Body of pancreas (tissue), 4 donors: ENCODE measurements at places on chromosomes 6 and 20. TPM values are rescaled to one million over a fixed set of nuclear protein-coding genes. Genes with fewer than 3 reads are reported as not detected.

GRCh38 chr20:53767206-53767930 is 173.7 kb upstream of the ZNF217 start:
- no peaks in the 10 kb centered on the region for H3K36me3 ChIP-seq
- peaks cover 24% of the 10 kb centered on the region for H3K4me1 ChIP-seq
- no peak overlapping the region for H3K4me3 ChIP-seq
- no peaks in the 10 kb centered on the region for H3K27me3 ChIP-seq

- no peaks in the 10 kb centered on the region for H3K36me3 ChIP-seq
- DNase-seq: no peak
- no peak overlapping the region for H3K27ac ChIP-seq
- H3K4me3 ChIP-seq: no peak overlapping the region
- H3K27me3 ChIP-seq: no peaks in the 10 kb centered on the region
- H3K4me1 ChIP-seq: no peaks in the 10 kb centered on the region
These were observed 62.0 kb downstream of the ZFP64 start for GRCh38 chr20:52129611-52130010.

- no peak overlapping the region for H3K4me3 ChIP-seq
- no peaks in the 10 kb centered on the region for H3K36me3 ChIP-seq
- H3K27me3 ChIP-seq: no peaks in the 10 kb centered on the region
- H3K27ac ChIP-seq: no peak overlapping the region
- H3K4me1 ChIP-seq: peaks cover 18% of the 10 kb centered on the region
These were observed 40.8 kb downstream of the IYD start for GRCh38 chr6:150409576-150410066.

GRCh38 chr20:34948030-34948429 is 7.6 kb downstream of the GSS start:
- no peak overlapping the region for H3K4me3 ChIP-seq
- no peak for DNase-seq
- H3K4me1 ChIP-seq: no peaks in the 10 kb centered on the region
- no peaks in the 10 kb centered on the region for H3K36me3 ChIP-seq
- no peak overlapping the region for H3K27ac ChIP-seq
- H3K27me3 ChIP-seq: no peaks in the 10 kb centered on the region

DNA sequence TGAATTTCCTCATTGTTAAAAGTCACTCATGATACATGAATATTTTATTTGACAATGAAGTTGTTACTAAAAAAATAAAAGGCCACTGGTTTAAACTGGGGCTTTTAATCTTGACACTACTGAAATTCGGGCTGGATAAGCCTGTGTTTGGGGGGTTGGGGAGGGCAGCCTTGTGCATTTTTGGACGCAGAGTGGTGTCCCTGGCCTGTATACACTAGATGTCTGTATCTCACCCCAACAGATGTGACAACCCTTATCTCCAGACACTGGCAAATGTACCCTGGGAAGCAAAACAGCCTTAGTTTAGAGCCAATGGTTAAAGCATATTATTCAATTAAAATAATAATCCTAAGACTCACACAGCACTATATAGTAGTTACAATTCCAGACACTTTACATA is 24.8 kb downstream of the MAN1A1 start:
- no peaks in the 10 kb centered on the region for H3K36me3 ChIP-seq
- no peak overlapping the region for H3K27ac ChIP-seq
- no peak overlapping the region for H3K4me3 ChIP-seq
- DNase-seq: no peak
- H3K27me3 ChIP-seq: no peaks in the 10 kb centered on the region
- H3K4me1 ChIP-seq: peaks cover 47% of the 10 kb centered on the region

GRCh38 chr20:50111120-50111828 is 1.7 kb downstream of the UBE2V1 start:
- no peak overlapping the region for H3K4me3 ChIP-seq
- H3K36me3 ChIP-seq: no peaks in the 10 kb centered on the region
- H3K27ac ChIP-seq: peak overlapping the region; percentile 76
- H3K4me1 ChIP-seq: peaks cover 75% of the 10 kb centered on the region
- DNase-seq: peak; percentile 36

GRCh38 chr6:106056060-106056745 is 29.9 kb upstream of the PRDM1 start:
- H3K4me1 ChIP-seq: peaks cover 15% of the 10 kb centered on the region
- H3K36me3 ChIP-seq: no peaks in the 10 kb centered on the region
- H3K27ac ChIP-seq: no peak overlapping the region
- H3K4me3 ChIP-seq: no peak overlapping the region
- no peak for DNase-seq
- H3K27me3 ChIP-seq: no peaks in the 10 kb centered on the region

- peaks cover 56% of the 10 kb centered on the region for H3K4me1 ChIP-seq
- no peak for DNase-seq
- H3K27ac ChIP-seq: no peak overlapping the region
- no peak overlapping the region for H3K4me3 ChIP-seq
These were observed 63.0 kb upstream of the MYL9 start for GRCh38 chr20:36478137-36478905.

GRCh38 chr20:47789764-47790579 is 4.7 kb upstream of the SULF2 start:
- no peaks in the 10 kb centered on the region for H3K27me3 ChIP-seq
- H3K36me3 ChIP-seq: no peaks in the 10 kb centered on the region
- no peak overlapping the region for H3K27ac ChIP-seq
- H3K4me1 ChIP-seq: peaks cover 12% of the 10 kb centered on the region
- no peak for DNase-seq

GRCh38 chr6:170257376-170257775 is 33.5 kb downstream of the DLL1 start:
- H3K4me1 ChIP-seq: peaks cover 14% of the 10 kb centered on the region
- no peaks in the 10 kb centered on the region for H3K27me3 ChIP-seq
- no peak for DNase-seq
- H3K27ac ChIP-seq: no peak overlapping the region

DNA sequence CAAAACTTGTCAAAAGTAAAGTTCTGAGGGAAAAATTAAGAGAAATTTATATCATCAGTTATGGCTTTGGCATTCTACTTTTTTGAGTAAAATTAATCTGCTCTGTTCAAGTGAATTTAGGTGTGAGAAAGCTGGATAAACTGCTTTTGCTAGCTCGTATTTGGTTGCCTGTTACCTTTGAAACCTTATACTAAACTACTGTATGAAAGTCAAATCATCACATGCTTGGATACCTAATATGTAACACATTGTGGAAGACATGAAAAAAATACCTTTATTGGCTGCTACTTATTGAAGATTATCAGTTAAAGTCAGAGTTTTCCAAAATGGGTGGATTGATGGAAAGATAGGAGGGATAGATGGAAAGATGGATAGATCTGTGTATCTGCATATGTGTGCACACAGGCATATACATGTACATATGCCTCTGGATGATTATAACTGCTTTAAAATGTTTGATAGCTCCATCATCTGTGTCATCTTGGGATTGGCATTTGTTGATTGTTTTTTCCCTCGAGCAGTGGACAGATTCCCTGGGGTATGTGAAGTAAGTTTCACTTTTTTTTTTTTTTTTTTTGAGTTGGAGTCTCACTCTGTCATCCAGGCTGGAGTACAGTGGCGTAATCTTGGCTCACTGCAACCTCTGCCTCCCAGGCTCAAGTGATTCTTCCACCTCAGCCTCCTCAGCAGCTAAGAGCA is 24.3 kb downstream of the SCAF8 start:
- no peaks in the 10 kb centered on the region for H3K27me3 ChIP-seq
- no peaks in the 10 kb centered on the region for H3K36me3 ChIP-seq
- H3K4me3 ChIP-seq: no peak overlapping the region
- no peak for DNase-seq
- H3K4me1 ChIP-seq: peaks cover 32% of the 10 kb centered on the region

- no peaks in the 10 kb centered on the region for H3K36me3 ChIP-seq
- no peaks in the 10 kb centered on the region for H3K27me3 ChIP-seq
- H3K27ac ChIP-seq: no peak overlapping the region
- H3K4me1 ChIP-seq: peaks cover 5% of the 10 kb centered on the region
These were observed 184.0 kb downstream of the GPX5 start for GRCh38 chr6:28709478-28710349.

- H3K27me3 ChIP-seq: peaks cover 9% of the 10 kb centered on the region
- H3K36me3 ChIP-seq: no peaks in the 10 kb centered on the region
- no peak overlapping the region for H3K27ac ChIP-seq
- DNase-seq: no peak
These were observed 26.8 kb downstream of the BHLHE23 start for GRCh38 chr20:62979876-62980373.

DNA sequence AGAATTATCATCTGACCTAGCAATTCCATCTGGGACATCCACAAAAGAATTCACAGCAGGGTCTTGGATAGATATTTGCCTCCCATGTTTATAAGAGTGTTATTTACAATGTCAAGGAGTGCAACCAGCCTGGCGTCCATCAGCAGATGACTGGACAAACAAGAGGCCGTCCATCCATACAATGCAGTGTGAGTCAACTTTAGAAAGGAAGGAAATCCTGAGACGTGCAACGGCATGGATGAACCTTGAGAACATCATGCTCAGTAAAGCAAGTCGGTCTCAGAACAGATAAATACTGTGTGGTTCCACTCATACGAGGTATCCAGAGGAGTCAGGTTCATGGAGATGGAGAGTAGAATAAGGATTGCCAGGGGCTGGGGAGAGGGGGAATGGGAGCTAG is 46.4 kb downstream of the FOXF2 start:
- DNase-seq: no peak
- H3K27ac ChIP-seq: no peak overlapping the region
- no peaks in the 10 kb centered on the region for H3K27me3 ChIP-seq
- no peak overlapping the region for H3K4me3 ChIP-seq

DNA sequence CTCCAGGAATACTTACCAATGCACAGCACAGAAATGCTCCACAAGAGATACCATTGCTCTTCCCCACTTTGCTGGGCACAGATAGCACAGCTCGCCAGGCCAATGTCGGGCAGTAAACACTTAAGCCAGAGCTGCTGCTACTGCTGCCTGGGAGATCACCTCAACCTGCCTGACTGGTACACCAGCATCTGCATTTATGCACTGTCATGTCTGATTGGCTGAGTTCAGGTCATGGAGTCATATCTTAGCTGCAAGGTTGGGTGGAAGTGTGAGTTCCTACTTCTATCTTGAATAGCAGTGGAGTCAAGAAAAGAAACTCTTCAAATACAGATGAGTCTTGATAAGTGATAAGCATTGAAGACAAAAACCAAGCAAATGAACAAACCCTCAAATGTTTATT is 10.9 kb upstream of the ADGRF4 start:
- no peaks in the 10 kb centered on the region for H3K36me3 ChIP-seq
- H3K4me3 ChIP-seq: no peak overlapping the region
- DNase-seq: no peak
- H3K4me1 ChIP-seq: no peaks in the 10 kb centered on the region
- H3K27ac ChIP-seq: no peak overlapping the region

GRCh38 chr6:121590916-121591315 is 155.5 kb downstream of the GJA1 start:
- H3K4me3 ChIP-seq: no peak overlapping the region
- H3K4me1 ChIP-seq: no peaks in the 10 kb centered on the region
- H3K36me3 ChIP-seq: no peaks in the 10 kb centered on the region
- no peak for DNase-seq

- H3K4me3 ChIP-seq: no peak overlapping the region
- DNase-seq: no peak
- H3K36me3 ChIP-seq: no peaks in the 10 kb centered on the region
- no peaks in the 10 kb centered on the region for H3K4me1 ChIP-seq
- no peak overlapping the region for H3K27ac ChIP-seq
- no peaks in the 10 kb centered on the region for H3K27me3 ChIP-seq
These were observed 101.4 kb upstream of the PDE7B start for GRCh38 chr6:135750081-135750480.

DNA sequence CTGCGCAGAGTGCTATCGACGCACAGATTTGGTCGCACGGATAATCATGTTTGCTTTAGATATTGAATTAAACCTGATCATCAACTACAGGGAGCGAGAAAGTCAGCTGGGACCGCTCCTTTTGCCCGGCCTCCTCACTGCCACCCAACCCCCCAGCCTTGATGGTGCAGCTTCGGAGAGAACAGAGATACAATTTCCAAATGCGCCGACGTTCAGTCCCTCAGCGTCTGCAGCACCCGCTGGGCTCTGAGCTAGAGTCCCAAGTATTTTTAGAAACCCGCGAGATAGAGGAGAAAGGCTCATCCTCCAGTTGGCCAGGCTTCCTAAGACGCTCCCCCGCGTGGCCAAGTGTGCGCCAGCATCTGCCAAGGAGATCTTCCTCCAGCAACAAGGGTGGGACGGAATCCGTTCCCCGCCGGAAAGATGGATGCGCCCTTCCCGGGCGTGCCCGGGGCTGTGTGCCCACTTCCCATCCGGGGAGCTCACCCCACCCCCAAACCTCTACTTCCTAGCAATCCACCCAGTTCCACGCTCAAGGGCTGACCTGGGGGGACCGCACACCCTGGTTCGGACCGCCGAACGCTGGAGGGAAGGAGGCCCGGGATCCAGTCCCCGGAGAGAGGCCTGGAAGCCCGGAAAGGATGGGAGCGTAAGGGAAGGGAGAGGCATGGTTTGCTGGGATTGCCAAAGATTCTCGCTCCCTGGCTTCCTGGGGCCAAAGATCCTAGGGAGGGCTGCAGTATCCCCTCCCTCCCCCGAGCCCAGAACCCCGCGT is 4.1 kb downstream of the NKX2-2 start:
- H3K36me3 ChIP-seq: no peaks in the 10 kb centered on the region
- no peak overlapping the region for H3K27ac ChIP-seq
- no peak for DNase-seq

- H3K27me3 ChIP-seq: no peaks in the 10 kb centered on the region
- H3K36me3 ChIP-seq: no peaks in the 10 kb centered on the region
- H3K27ac ChIP-seq: no peak overlapping the region
- H3K4me1 ChIP-seq: no peaks in the 10 kb centered on the region
- H3K4me3 ChIP-seq: no peak overlapping the region
- no peak for DNase-seq
These were observed 156.1 kb downstream of the ADAT2 start for GRCh38 chr6:143294265-143294860.

- no peak for DNase-seq
- H3K27ac ChIP-seq: no peak overlapping the region
- H3K27me3 ChIP-seq: no peaks in the 10 kb centered on the region
- H3K36me3 ChIP-seq: no peaks in the 10 kb centered on the region
- no peak overlapping the region for H3K4me3 ChIP-seq
- peaks cover 16% of the 10 kb centered on the region for H3K4me1 ChIP-seq
These were observed 51.3 kb downstream of the PTPN1 start for GRCh38 chr20:50561379-50562078.

DNA sequence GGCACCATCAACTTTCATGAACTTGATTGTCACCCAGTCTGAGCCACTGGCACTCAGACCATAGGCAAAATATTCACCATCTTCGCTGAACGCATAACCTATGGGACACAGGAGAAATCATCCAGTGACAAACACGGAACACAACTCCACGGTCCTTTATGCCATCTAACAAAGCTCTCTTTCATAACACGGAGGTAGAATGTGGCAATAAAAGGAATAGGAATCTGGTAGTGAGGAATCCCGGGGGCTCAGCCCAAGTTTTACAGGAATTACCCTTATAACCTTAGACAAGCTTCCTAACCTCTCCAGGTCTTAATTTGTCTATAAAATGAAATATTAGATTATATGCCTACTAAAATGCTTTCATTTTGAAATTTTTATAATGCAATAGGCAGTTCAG is 29.4 kb downstream of the PREP start:
- no peak overlapping the region for H3K4me3 ChIP-seq
- no peaks in the 10 kb centered on the region for H3K27me3 ChIP-seq
- no peak overlapping the region for H3K27ac ChIP-seq
- DNase-seq: no peak
- no peaks in the 10 kb centered on the region for H3K4me1 ChIP-seq
- peaks cover 6% of the 10 kb centered on the region for H3K36me3 ChIP-seq

Gene HSPA12B
- total RNA-seq: 3.3 TPM

Gene GJA10
- not detected for total RNA-seq

Gene CST5
- not detected for total RNA-seq

Gene EIF2S2
- total RNA-seq: 22.6 TPM

Gene AFG1L
- total RNA-seq: 4.0 TPM

Gene HSPA1L
- total RNA-seq: 1.0 TPM

Gene RSPO3
- total RNA-seq: 7.3 TPM

Gene ECT2L
- not detected for total RNA-seq
